ENCODE measurements at places on chromosomes 6 and 20.

DNA sequence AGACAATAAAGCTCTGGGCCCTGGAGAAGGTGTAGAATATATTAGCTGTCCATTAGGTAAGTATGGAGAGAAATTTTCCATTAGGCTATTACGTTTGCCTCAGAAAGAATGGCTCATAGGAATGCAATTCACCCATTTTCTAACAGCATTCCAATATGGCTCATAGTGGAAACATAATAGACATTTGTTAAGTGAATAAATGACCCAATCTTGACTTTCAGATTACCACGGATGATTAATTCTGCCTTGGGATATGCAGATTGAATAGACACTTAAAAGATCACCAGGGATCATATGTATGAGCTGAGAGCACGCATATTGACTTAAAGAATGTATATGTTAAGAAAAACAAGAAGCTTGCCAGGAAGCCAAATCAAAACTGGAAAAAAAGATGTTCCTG is 209.1 kb upstream of the CDYL start:
- DNase-seq: no peak

DNA sequence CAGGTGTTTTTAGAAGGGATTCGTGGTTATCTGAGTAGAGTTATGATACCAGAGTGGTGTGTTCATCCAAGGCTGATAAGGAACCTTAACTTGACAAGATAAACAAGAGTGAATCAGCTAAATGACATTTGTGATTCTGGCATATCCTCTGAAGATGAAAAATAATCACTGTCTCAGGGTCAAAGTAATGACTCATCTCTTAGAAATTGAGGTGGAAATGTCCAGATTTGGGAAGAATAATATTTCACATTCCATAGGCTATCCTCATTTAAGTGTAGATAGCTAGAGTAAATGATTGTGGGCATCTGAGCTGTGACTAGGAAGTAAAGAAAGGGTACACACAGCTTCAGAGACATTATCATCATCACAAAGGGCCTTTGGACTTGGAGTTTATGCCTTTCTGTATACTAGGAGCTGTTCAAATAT is 255.7 kb downstream of the GJA1 start:
- no peak for DNase-seq

DNA sequence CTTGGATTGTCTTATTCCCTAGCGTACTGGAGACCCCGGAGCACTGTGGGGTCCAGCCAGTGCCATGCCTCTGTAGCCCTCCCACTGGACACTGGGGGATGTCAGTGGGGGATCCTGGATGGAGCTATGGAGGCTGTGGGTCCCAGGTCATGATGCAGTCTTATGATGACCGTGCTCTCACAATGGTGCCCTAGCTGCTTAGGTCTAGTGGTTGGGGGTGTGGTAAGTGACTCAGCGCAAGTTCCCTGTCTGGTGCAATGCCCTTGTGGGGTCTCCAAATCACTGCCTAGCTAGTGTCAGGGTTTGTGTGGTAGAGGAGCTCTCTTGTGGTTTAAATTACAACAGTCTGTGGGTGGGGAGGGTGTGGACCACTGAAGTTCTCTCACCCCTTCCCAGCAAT is 135.4 kb downstream of the CDC5L start:
- no peak for DNase-seq

- no peak for DNase-seq
Measured at GRCh38 chr20:6974838-6975237, 207.4 kb downstream of the BMP2 start.

DNA sequence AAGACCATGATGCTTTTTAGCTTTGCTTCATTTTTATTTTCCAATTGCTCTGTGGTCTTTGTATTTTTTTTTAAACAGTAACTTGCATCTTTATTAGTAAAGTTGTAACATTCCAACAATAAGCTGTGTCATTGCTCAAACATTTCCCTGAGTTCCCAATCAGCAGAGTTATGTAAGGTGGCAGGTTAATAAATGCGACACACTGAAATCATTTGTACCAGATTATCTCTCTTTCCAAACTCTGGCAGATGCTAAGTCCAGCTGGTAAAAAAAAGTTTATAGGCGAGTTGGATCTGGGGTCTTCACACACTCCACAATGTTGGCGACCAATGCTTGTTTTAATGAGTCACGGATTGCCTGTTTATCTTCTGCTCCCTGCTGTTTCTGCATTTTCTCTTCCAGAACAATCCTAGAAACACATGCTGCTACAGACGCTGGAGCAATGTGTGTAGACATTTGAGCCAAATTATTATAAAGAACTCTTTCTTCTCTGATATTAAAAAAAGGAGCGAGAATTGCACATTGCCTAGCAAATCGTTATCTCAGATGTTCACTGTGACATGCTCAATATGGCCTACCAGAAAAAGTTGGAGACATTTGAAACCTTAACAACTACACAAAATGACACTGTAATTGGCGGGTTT is 113.6 kb upstream of the IFNGR1 start:
- DNase-seq: no peak

- DNase-seq: no peak
Measured at GRCh38 chr6:121809211-121809610, 373.8 kb downstream of the GJA1 start.

GRCh38 chr20:45924391-45925261 is 9.9 kb upstream of the PCIF1 start:
- DNase-seq: no peak

DNA sequence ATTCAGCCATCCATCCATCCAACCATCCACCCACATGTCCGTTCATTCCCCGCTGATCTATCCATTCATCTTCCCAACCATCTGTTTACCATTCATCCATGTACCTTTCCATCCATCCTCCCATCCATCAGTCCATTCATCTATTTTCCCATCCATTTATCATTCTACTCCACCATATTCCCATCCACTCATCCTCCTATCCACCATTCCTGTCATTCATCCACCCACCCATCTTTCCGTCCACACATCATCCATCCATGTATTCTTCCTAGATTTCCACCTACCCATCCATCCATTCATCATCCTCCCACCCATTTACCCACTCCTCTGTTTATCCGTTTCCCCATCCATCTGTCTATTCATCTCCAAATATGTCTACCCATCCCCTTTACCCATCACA is 6.8 kb downstream of the BPIFB6 start:
- no peak for DNase-seq

DNA sequence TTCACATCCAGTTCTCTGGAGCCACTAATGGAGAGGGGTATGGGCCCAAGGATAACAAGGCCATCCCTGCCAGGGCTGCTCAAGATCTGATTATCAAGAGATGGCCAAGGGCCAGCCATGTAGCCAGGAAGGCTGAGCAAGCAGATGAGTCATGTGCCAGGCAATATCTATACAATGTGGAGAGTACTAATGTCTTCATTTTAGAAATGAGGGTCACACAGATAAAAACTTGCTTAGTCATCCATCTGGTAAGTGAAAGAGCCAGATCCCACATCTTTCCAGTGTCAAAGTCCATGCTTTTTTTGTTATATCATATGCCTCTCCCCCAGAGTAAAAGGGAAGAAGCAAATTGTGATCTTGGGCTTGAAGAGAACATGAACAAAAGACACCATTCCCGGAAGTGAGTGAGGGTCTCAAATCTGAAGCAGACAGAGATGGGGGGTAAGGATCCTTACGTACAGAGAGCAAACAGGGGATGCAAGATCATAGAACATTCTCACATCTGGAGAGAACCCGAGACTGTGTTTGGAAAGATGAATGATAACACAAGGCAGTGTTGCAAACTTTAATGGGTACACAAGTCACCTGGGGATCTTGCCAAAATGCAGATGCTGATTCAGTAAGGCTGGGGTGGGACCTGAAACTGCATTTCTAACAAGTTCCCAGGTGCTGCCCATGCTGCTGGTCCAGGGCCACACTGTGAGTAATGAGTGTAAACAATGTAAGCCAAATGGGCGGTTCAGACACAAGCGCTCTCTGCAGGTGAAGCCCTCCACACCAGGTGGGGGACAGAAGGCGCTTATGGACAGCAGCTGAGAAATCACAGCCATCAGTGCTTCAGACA is 20.0 kb upstream of the GSTA3 start:
- DNase-seq: no peak

GRCh38 chr20:19961293-19961692 is 55.9 kb upstream of the NAA20 start:
- no peak for DNase-seq

DNA sequence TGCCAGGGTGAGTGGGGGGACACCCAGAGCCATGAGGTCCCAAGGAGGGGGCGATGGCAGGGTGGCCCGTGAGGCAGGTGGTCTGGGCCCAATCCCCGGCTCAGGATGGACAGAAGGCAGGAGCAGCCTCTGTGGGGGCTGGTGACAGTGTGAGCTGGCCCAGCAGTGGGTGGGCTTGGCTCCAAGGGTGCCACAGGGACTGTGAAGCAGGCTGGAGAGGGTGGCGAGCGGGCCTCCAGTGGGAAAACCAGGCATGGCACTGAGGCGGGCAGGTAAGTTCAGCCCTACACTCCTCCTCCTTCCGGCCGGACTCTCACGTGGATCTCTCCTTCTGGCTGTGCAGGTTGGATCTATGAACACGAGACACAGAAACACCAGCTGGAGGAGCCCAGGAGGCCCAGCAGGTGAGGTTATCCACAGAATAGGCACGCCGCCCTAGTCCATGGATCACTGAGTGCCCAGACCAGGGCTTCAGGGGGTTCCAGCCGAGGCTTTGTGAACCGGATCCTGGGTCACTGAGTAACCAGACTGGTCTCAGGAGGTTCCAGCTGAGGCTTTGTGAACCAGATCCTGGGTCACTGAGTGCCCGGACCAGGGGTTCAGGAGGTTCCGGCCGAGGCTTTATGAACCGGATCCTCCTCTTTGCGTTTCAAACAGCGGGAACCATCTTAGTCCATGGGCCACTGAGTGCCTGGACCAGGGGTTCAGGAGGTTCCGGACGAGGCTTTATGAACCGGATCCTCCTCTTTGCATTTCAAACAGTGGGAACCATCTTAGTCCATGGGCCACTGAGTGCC is 76.4 kb upstream of the BHLHE23 start:
- DNase-seq: no peak

DNA sequence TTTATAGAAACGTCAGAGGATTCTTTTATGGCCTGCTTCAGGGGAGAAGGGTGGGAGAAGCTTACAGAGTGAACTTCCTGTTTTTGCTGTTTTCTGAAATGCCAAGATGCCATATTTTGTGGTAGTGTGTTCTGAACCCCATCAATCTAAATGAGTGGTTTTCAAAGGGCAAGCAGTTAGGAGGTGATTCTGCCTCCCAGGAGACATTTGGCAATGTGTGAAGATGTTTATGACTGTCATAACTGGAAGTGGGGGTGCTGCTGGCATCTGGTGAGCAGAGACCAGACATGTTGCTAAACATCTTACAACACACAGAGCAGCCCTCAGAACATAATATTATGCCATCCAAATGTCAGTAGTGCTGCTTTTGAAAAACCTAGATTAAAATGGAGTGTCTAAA is 6.0 kb upstream of the PRL start:
- no peak for DNase-seq

- peak; percentile 51 for DNase-seq
Measured at GRCh38 chr6:157020881-157021343, 243.7 kb downstream of the ARID1B start.
